Jurkat, Clone E6-1 (cell line): ENCODE measurements at places on chromosomes 2 and 18.

DNA sequence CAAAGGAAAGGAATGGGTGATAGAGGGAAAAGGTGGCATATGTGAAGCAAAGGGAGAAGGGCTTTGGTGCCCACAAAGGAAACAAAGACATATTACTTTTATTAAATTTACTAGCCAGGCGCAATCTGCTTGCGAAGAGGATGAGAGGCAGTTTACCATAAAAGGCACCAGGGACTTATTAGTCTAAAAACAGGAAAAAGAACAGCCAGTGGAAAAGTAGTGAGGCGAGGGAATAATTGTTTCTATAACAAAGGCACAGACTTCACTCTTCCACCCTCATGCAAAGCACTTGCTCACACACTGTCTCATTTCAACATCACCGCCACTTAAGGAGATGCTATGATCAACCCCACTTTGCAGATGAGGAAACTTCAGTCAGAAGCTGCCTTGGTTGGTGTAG lies 210.5 kb downstream of the ALPK2 start:
- no peak for DNase-seq

DNA sequence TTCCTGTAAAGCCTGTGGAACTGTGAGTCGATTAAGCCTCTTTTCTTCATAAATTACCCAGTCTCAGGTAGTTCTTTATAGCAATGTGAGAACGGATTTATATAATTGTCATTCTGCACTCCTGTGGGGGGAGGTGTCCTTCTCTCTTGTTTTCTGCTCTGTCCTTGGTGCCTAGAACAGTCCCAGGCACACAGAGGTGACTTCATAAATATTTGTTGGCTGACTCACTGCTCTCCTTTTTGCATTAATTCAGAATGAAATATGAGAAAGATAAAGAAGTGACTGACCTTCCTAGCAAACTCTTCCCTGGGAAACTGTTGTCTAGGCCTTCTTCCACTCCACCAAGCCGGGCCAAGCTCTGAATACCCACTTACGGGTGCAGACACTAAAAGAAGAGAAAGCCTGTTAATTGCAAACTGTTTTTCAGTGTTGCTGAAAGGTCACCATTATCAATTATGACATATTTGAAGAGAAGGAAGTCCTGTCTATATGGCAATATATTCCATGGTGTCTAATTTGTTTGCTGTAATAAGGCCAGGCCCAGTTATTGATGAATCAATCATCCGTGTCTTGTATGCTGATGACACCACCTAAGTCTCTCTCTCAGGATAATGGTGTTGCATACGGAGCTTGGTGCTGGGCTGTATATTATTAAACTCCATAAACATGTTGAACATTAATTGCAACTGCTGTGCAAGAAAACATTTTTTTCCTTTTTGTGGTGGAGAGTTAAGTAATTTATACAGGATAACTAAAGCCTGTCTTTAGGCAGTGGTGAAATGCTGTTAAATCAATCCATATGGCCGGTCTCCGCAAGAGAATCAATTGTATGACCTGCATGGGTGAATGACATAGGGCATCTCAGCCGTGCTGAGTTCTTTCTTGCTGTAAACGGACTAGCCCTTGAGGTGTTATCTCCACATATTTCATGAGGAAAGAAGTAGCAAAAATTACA lies 567.5 kb downstream of the SLC4A3 start:
- no peak for DNase-seq

- no peak for DNase-seq
Observed at GRCh38 chr2:110735366-110735765, 3.0 kb downstream of the ACOXL start.

DNA sequence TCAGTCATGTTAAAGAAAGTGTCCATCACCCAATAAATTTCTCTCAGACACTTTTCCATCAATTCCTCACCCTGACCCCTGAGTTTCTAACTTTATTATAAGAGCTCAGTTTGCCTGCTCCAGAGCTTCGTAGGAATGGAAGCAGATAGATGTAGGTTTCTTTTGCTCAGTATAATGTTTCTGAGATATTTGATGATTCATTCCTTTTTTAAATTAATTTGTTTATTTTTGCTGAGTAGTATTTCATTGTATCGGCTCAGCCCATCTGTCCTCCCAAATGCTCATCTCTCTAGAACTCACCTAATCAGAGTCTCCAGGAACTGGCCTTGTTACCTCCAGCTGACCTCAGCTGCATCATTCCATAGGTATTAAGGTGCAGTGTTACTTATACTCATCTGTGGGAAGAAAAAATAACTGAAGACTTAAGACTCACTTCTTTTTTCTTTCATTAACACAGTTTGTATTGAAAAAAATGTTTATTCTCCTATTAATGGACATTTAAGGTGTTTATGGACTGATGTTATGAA lies 11.9 kb upstream of the BCL2L11 start:
- DNase-seq = no peak

DNA sequence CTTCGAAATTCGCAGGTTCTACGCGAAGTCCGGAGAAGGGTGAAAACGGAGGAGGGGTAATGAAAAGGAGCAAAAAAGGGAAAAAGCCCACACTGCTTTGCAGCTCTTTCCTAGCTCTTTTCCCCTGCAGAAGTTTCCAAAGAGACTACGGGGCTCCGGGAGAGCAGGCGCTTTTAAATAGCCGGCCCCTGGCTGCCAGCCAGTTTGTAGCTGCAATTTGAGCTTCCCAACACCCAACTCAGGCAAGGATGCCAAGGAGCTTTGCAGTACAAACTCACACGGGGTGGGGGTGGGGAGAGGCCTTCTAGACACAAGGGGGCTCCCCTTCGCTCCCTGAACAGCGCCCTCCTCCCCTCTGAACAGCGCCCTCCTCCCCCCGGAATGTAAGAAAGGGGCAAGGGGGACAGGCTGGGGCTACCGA lies at the start of gene IGFBP5:
IGFBP5 (minus strand) TSS at position 149 of the 421 bp plus-strand sequence. CDS start 774 bp downstream, outside the sequence.
- DNase-seq = no peak

GRCh38 chr2:199855812-199856211 lies 4.8 kb upstream of the FTCDNL1 start:
- DNase-seq = no peak

- DNase-seq = no peak
Observed at GRCh38 chr2:50546790-50547189, 485.1 kb downstream of the NRXN1 start.
